Activated T-cell treated with anti-CD3 and anti-CD28 coated beads, Interleukin-2, amount 50 U/mL, for 72 hours (primary cell): ENCODE measurements at places on chromosomes 12 and 14. TPM values are rescaled to one million over a fixed set of nuclear protein-coding genes. Genes with fewer than 3 reads are reported as not detected.

DNA sequence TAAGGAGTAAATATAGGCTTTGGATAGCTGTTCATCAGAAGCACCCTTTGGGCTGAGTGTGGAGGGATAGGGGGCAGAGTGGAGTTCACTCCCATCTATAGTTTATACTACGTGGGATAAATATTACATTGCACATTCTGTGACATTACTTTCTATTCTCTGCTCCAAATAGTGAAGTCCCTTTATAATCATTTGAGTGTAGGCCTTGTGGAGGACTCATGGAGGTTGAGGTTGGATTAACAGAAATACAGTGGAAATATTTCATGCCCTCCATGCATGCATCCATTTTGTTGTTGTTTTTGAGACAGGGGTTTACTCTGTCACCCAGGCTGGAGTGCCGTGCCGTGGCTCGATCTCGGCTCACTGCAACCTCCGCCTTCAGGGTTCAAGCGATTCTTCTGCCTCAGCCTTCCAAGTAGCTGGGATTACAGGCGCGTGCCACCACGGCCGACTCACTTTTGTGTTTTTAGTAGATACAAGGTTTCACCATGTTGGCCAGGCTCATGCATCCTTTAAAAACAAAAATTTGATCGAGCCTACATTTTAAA, 1.4 kb downstream of the CHPT1 start:
- peaks cover 4% of the 10 kb centered on the region for H3K36me3 ChIP-seq
- H3K27me3 ChIP-seq: no peaks in the 10 kb centered on the region
- peak; percentile 51 for DNase-seq
- peaks cover 60% of the 10 kb centered on the region for H3K4me1 ChIP-seq
- peak overlapping the region; percentile 84 for H3K27ac ChIP-seq

- no peaks in the 10 kb centered on the region for H3K36me3 ChIP-seq
- H3K27ac ChIP-seq: no peak overlapping the region
- H3K27me3 ChIP-seq: no peaks in the 10 kb centered on the region
- H3K4me3 ChIP-seq: no peak overlapping the region
- H3K4me1 ChIP-seq: peaks cover 16% of the 10 kb centered on the region
Measured at GRCh38 chr14:59475709-59476108, 8.5 kb downstream of the L3HYPDH start.

- no peak overlapping the region for H3K27ac ChIP-seq
- H3K4me1 ChIP-seq: peaks cover 12% of the 10 kb centered on the region
Measured at GRCh38 chr14:102508774-102509745, 516 bp downstream of the ANKRD9 start.

DNA sequence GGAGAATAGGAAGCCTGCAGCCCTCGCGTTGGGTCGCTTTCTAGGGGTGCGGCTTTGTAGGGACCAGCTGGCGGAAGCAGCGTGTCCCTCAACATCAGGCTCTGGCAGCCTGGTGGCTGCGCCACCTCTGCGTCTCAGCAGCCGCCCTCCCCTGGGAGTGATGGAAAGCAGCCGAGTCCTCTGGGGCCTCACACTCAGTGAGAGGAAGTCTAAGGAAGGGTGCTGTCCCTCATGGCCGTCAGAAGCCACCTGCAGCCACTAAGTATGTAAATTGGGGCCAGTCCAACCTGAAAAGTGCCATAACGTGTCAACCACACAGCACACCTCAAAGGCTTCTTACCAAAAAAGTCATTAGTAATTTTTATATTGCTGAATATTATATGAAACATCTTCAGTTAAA, 80.3 kb downstream of the WDR20 start:
- H3K4me1 ChIP-seq: peaks cover 7% of the 10 kb centered on the region
- no peaks in the 10 kb centered on the region for H3K27me3 ChIP-seq
- peaks cover 3% of the 10 kb centered on the region for H3K36me3 ChIP-seq

The NELL2 gene
- total RNA-seq: 66.0 TPM

The MUCL1 gene
- not detected for total RNA-seq

The RAD9B gene
- 4.4 TPM for total RNA-seq

DNA sequence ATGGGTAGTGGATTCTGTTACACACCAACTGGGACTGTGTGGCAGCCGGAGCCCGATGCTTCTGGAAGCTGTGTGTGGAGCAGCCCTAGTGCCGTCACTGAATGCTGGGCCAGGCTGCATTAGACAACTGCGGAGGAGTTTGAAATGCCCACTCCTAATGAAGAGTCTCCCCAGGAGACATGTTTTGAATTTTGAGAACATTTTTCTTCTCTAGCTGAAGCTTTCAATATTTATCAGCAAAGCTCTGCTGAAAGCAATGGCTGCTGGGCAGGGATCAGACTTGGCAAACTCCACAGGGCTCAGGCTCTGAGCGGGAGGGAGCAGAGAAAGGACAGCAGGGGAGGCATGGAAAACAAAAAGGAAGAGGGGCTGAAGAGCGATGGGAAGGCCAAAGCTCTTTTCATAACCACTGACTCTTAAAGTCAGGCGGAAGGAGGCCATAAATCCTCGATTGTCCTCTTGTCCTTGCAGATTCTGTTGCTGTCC, 189.1 kb downstream of the MON2 start:
- no peak overlapping the region for H3K27ac ChIP-seq
- H3K27me3 ChIP-seq: peaks cover 28% of the 10 kb centered on the region
- no peak for DNase-seq
- no peak overlapping the region for H3K4me3 ChIP-seq
- no peaks in the 10 kb centered on the region for H3K36me3 ChIP-seq
- H3K4me1 ChIP-seq: peaks cover 6% of the 10 kb centered on the region

GRCh38 chr14:68779761-68780323, 13.0 kb downstream of the ZFP36L1 start:
- peak; percentile 72 for DNase-seq
- H3K4me1 ChIP-seq: peaks cover 70% of the 10 kb centered on the region
- peak overlapping the region; percentile 85 for H3K4me3 ChIP-seq
- peaks cover 6% of the 10 kb centered on the region for H3K36me3 ChIP-seq
- no peaks in the 10 kb centered on the region for H3K27me3 ChIP-seq

DNA sequence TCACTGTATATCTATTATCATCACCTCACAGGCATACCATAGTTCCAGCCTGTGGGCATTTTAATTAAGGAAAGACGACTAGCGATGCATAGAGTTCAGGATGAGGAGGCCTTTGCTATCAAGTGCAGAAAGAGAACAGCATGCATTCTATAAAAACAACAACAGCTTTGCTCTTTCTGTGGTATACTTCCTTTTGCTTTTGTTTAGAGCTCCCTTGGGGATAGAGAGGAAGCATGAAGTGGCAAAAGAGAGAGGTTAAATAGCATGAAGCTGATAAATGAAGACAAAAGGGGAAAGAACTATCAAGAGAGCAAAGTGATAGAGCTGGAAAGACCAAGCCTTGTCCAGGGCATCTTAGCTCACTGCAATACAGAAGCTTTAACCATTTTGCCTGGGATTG, 23.5 kb downstream of the IFNG-AS1 start:
- DNase-seq: no peak
- no peak overlapping the region for H3K27ac ChIP-seq
- no peaks in the 10 kb centered on the region for H3K27me3 ChIP-seq
- peaks cover 2% of the 10 kb centered on the region for H3K36me3 ChIP-seq
- peaks cover 15% of the 10 kb centered on the region for H3K4me1 ChIP-seq
- no peak overlapping the region for H3K4me3 ChIP-seq

DNA sequence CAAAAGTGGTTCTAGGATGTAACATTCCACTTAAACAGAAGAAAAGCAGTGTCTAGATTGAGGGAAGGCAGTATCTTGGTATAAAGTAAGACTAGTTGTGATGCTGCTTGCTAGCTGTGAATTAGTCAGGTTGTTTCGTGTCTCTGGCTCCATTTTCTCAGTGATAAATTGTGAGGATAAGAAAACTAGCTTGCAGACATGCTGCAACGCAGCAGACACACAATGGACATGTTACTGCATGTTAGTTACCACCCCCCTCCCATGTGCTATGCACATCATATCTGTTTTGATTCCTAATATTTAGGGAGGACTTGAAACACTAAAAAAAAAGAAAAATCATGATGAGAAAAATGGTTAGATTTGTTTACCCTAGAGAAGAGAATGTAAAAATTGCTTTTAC, 2.9 kb downstream of the CCNK start:
- H3K36me3 ChIP-seq: peaks cover 4% of the 10 kb centered on the region
- peak overlapping the region; percentile 54 for H3K27ac ChIP-seq
- no peak for DNase-seq
- no peak overlapping the region for H3K4me3 ChIP-seq

DNA sequence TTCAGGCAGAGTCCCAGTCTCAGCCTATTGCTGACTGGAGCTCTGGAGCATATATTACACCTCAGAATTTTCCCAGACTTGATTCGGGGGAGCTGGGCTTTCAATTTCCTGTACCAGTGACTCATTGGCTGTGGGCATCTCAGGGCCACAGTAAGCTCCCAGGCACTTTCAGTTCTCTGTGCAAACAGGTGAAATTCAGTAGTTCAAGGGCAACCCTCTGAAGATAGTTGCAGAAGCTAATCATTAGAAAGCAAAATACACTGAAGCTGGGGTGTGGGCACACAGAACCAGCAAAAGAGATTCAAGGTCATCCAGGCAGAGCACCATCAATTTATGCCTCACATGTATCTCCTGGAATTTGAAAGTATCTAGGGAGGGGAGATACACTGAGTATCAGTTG, 8.1 kb upstream of the NIN start:
- no peak overlapping the region for H3K27ac ChIP-seq
- H3K4me1 ChIP-seq: peaks cover 38% of the 10 kb centered on the region
- no peaks in the 10 kb centered on the region for H3K36me3 ChIP-seq
- H3K4me3 ChIP-seq: peak overlapping the region; percentile 28
- DNase-seq: peak; percentile 33
- H3K27me3 ChIP-seq: no peaks in the 10 kb centered on the region

DNA sequence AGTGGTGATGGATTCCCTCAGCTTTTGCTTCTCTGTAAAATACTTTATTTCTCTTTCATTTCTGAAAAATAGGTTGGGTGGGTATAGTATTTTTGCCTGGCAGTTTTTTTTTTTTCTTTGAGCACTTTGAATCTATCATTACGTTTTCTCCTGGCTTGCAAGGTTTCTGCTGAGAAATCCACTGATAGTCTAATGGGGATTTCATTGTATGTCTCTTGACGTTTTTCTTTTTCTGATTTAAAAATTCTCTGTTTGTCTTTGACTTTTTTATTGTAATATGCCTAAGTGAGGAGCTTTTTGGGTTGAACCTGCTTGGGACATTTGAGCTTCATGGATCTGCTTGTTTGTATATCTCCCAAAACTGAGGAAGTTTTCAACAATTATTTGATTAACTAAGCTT, 606.0 kb downstream of the KCNH5 start:
- H3K27me3 ChIP-seq: no peaks in the 10 kb centered on the region
- H3K27ac ChIP-seq: no peak overlapping the region
- H3K36me3 ChIP-seq: peaks cover 1% of the 10 kb centered on the region

- DNase-seq: no peak
- H3K4me3 ChIP-seq: no peak overlapping the region
- no peaks in the 10 kb centered on the region for H3K27me3 ChIP-seq
- peaks cover 65% of the 10 kb centered on the region for H3K4me1 ChIP-seq
Measured at GRCh38 chr12:56293795-56294194, 6.3 kb downstream of the CS start.

GRCh38 chr14:76426161-76426696, 50.3 kb downstream of the ESRRB start:
- no peaks in the 10 kb centered on the region for H3K27me3 ChIP-seq
- no peak for DNase-seq
- H3K4me1 ChIP-seq: no peaks in the 10 kb centered on the region
- H3K4me3 ChIP-seq: no peak overlapping the region
- H3K27ac ChIP-seq: no peak overlapping the region

- H3K36me3 ChIP-seq: peaks cover 19% of the 10 kb centered on the region
- H3K27me3 ChIP-seq: no peaks in the 10 kb centered on the region
- peaks cover 47% of the 10 kb centered on the region for H3K4me1 ChIP-seq
- H3K4me3 ChIP-seq: peak overlapping the region; percentile 87
- DNase-seq: no peak
Measured at GRCh38 chr14:50311337-50311971, 575 bp downstream of the L2HGDH start.

The ALG10B gene
- 16.3 TPM for total RNA-seq

DNA sequence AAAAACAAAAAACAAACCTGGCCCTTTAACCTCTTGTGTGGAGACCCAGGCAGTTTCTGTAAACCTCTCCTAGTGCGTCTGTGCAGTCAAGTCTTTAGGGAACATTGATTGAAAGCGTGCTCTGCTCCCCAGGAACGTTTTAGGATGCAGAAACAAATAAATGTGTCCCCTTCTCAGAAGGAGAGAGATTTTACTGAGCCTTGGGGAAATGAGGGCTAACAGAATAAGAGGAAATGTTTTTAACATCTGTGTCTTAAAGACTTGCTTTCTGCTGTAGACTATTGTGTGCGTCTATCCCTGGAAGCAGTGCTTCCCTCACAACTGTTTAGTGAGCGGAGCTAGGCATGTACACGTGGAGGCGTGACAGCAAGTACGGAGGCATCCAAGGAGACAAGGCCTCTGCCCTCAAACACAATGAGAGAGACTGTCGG, 54.3 kb downstream of the TECPR2 start:
- no peaks in the 10 kb centered on the region for H3K36me3 ChIP-seq
- no peaks in the 10 kb centered on the region for H3K27me3 ChIP-seq
- no peak overlapping the region for H3K27ac ChIP-seq
- no peaks in the 10 kb centered on the region for H3K4me1 ChIP-seq

DNA sequence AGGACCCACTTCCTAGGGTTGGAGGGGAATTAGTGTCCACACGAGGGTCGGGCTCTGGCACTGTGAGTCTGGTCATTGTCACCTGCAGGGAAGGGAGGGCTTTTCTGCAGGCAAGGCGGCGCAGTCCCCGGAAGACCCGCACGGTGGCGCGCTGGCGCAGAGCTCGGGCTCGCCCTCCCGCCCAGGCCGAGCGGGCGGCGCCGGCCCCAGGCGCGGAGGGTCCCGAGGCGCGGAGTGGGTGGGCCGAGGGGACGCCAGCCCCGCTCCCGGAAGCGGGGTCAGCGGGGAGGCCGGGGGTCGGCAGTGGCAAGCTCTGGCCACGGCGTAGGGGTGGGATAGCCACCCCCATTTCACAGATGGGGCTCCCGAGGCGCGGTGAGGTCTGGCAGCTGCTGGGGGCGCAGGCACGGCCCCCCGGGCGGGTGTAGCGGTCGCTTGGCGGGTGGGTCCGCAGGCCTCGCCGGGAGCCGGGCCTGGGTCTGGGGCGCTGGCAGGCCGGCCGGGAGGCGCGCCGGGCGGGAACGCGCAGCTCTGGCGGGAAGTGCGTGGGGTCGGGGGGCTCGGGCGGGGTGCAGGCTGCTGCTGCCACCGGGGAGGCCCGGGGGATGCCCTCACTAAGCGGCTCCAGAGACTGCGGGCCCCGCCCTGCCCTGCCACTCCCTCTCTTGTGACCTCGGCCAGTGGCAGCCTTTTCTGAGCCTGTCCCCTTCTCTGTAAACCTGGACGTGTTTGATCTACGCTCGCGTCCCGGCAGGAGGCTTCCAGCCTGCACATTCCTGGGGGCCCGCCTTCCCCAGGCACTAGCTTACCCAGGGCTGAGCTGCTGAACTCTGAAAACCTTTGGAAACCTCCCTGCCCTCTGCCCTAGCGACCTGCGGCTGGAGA, 46.1 kb downstream of the CYP46A1 start:
- peak; percentile 82 for DNase-seq
- H3K4me1 ChIP-seq: no peaks in the 10 kb centered on the region
- peak overlapping the region; percentile 61 for H3K4me3 ChIP-seq
- no peaks in the 10 kb centered on the region for H3K36me3 ChIP-seq
- peaks cover 30% of the 10 kb centered on the region for H3K27me3 ChIP-seq

The FAM181A gene
- not detected for total RNA-seq
